ENCODE measurements at places on chromosomes 6 and 20. TPM values are rescaled to one million over a fixed set of nuclear protein-coding genes. Genes with fewer than 3 reads are reported as not detected.

DNA sequence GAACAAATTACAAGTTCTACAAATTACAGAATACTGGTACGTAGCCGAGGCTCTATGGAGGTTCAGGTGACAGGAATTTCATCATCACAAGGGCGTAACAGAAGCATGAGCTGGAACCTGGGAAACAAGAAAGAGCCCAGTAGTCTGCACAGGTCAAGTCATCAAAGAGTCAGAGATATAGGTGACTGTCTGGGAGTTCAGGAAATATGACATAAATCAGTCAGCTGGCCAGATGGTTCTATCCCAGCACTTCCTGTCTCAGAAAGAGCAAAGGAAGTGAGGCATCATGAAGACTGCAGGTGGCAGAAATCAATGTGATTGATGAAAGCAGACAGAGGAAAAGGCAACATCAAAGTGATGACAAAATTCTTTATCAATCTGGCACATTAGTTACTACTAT lies 23.3 kb downstream of the MYCT1 start:
- DNase-seq = no peak

The LY6G6C gene
- not detected for total RNA-seq

DNA sequence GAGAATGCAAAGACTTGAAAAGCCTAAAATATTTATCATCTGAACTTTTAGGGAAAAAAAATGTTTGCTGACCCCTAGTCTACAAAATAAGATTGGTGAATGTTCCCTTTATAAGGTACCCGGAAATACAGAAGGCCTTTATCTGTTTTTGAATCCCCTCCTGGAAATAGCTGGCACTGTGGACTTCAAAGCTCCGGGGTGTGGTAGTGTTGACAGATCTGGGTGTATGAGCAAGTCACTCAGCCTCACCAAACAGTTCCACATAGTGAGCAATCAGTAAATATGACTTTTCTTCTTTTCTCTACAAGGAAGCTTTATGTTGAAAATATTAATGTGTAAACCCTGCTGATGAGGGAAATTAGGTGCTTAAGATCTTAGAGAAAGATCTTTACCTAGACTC lies 29.2 kb upstream of the HTR1B start:
- peak; percentile 43 for DNase-seq

DNA sequence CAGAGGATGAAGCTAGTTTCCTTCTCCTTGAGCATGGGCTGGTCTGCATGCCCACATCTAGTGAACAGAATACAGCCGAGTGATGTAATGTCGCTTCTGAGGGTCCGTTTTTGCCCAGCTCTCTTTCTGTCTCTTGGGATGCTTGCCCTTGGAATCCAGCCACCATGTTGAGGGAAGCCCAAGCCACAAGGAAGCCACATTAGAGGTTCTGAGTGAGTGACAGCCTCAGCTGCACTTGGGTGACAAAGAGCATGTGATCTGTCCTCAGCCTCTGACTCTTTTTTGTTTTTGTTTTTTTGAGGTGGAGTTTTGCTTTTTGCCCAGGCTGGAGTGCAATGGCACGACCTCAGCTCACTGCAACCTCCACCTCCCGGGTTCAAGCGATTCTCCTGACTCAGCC lies 100.6 kb upstream of the SALL4 start:
- no peak for DNase-seq

DNA sequence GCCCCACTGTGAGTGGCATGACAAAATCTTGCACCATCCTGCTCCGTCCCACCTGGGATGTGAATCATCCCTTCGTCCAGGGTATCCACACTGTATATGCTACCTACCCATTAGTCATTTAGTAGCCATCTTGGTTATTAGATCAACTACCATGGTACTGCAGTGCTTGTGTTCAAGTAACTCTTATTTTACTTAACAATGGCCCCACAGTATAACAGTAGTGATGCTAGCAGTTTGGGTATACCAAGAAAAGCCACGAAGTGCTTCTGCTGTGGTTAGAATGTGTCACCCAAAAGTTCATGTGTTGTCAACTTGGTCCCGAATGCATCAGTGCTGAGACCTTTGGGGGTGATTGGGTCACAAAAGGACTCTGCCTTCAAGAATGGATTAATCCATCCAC lies 11.7 kb downstream of the OSER1 start:
- DNase-seq = no peak

GRCh38 chr6:52590152-52590891 lies 13.5 kb upstream of the TRAM2 start:
- DNase-seq = peak; percentile 59

GRCh38 chr6:118186672-118187567 lies 279.9 kb downstream of the SLC35F1 start:
- DNase-seq = no peak

GRCh38 chr20:22684072-22684762 lies 99.8 kb upstream of the FOXA2 start:
- peak; percentile 78 for DNase-seq

- DNase-seq = no peak
Measured at GRCh38 chr6:40399888-40400457, 187.2 kb downstream of the LRFN2 start.

DNA sequence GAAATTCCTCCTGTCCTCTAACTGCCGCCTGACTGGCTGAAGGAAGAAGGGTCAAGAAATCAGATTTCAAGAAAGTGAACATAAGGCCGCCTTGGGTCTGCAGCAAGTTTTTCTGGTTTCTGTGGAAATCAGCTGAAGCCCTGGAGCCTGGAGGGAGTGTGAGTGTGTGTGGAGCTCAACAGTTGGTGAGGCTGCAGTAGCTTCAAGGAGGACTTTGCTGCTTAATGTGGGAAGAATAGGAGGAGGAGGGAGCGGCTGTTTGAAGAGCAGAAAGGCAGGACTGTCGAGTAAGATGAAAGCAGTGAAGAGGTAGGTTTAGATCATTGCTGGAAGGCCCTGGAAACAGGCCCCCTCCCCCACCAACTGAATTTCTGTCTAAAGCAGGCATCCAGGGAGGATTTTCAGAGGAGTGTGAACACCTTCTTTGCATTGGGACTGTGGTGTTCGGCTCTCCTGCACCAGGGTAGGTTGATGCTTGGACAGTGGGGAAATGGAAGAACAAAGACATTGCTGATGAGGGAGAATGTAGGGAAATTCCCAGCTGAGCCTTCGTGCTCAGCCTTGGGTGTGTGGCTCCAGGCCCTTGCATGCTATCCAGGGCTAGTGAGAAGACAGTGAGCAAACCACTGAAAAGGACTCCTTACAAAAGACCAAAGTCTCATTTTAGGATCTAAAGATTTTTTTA lies 79.5 kb upstream of the VSTM2L start:
- no peak for DNase-seq
